ENCODE measurements at places on chromosomes 12 and 14.

DNA sequence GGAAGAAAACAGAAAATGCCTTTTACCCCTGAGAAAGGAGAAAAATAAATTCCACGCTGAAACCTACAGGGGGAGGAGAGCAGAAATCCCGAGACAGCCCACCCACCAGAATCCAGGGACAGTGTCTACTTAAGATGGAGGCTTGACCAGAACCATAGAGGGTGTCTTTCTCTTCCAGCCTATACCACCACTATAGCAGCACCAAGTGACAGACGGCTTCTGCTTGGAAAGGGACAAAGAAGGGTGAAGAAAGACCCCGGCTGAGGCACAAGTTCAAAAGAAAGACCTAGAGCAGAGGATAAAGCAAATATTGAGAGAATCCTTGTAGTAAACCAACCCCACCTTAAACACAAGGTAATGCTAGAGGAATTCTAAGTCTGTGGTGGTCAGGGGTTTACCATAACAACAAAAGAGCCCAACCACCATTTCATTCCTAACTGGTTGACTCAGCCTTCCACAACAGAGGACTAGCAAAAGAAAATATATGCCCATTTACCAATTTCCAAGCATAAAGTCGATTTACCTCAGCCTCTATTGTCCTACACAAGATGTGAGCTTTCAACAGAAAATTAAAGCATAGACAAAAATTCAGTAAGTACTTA, 105.3 kb upstream of the FOXG1 start:
- DNase-seq, result no peak

- no peak for DNase-seq
Measured at GRCh38 chr14:102993523-102993922, 63.8 kb downstream of the CDC42BPB start.

- DNase-seq, result no peak
Measured at GRCh38 chr14:96091941-96092411, 52.8 kb downstream of the C14orf132 start.

DNA sequence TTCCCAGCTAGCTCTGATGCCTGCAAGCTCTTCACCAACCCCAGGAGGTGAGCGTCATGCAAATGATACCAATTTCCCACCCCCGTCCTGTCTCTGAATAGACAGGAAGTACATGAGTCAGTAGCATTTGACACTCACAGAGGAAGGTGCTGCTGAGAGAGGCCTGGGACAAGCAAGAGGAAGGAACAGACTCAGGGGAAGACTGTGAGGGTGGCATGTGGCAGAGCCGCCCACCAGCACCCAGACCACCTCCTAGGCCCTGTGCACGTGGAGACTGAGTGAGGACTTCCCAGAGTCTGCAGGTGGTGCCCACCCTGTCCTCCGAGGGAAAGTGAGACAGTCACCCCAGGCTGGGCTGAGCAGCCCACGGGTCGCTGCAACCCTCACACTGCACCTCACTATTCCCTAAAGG, 199.5 kb upstream of the SFSWAP start:
- no peak for DNase-seq

DNA sequence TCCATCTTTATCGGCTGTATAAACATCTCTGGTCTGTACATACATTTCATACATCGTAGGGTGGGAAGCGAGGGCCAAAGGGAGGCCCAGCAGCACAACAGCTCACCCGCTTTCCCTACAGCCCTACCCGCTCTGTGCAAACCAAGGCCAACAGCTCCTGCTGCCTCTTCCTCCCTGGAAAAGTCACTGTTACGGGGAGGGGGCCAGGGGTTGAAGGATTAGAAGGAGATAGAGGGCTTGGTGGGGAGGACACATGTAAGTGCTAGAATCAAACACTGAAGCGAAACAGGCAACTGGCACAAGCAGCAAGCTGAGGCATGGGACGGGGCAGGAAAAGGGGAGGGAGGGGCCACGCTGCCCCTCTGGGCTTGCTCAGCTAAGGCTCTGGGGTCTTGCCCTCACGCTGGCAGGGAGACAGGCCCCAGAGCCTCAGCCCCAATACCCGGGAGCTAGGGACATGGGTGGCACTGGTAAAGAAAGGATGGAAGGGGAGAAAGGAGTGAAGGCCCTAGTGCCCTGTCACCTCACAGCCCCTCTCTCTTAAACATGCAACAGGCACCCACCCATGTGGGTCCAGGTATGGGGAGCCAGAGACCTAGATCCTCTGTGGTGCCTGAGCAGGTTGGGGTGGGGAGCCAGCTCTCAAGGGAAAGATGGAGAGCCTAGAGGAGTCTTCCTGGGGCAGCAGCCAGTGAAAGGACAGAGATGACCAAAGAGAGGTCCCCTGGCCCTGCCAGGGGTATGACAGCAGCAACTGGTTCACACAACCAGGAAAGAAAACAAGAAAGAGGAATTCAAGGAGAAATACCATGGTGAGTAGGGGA, 14.4 kb downstream of the SPRYD3 start:
- no peak for DNase-seq

- DNase-seq, result no peak
Measured at GRCh38 chr14:26589925-26590324, 7.9 kb downstream of the NOVA1 start.

DNA sequence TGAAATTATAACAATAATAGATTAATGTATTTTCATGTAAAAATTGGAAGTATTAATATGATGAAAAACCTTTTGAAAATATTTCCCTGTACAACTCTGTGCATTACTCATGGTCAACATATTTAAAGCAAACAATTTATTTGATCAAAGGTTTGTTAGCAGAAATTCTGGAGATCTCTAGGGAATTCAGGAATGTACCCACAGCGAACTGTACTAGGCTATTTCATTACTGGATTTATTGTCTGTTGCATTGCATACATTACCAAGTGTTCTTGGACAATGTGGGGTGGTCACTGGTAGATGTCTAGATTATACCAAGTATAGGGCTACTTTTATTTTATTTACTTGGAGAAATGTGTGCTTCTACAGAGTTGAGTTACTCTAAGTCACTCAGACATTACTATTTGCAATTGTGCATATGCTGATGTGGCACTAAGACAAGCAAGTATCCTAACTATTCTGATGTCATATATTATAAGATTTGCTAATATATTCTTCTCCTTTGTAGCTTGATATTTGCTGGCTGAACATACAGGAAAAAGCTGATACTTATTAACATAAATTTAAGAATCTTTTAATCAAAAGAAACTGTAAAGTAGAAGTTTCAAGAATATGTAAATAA, 323.3 kb downstream of the CCER1 start:
- no peak for DNase-seq

- DNase-seq, result no peak
Measured at GRCh38 chr14:52355526-52355925, 41.4 kb downstream of the PTGER2 start.

GRCh38 chr12:43233861-43234260, 318.1 kb downstream of the ADAMTS20 start:
- no peak for DNase-seq

- no peak for DNase-seq
Measured at GRCh38 chr14:92407410-92407809, 84.4 kb downstream of the SLC24A4 start.

GRCh38 chr12:51822956-51823355, 25.6 kb downstream of the FIGNL2 start:
- DNase-seq, result no peak

GRCh38 chr14:64504897-64505794, 576 bp downstream of the ZBTB1 start:
- DNase-seq, result peak; percentile 45

DNA sequence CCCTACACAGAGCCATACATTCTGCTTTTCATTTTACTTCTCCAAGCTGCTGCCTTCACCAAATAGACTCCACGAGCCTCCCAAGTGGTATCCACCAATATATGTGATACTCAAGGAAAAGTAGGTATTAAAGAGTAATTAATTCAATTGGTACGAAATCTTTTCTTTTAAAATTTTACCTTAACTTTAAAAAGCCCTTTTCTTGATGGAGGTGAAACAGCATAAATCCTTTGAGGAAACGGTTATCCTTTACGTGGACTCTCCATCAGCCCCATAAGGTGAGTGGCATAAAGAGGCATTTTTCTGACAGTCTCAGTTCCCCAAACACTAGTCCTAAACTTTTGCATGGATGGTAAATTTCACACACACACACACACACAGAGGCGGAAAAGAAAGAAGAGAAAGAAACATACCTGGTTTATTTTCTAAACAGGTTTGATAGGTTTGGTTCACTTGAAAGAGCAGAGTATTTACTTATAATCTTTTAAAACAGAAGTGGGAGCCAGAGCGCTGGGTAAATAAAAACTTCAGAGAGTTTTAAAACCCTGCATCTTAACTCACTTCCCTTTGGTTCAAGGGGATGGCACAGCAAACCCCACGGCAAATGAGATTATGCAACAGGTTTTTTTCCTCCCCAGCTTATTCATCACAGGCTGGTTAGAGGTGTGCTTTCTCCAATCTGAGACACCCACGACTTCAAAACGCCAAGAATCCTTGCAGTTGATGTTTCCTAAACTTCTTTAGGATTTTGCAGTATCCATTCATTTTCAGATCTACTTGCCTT, 1.9 kb downstream of the DUSP16 start:
- peak; percentile 19 for DNase-seq

GRCh38 chr12:76216585-76217472, 131.4 kb downstream of the BBS10 start:
- no peak for DNase-seq

DNA sequence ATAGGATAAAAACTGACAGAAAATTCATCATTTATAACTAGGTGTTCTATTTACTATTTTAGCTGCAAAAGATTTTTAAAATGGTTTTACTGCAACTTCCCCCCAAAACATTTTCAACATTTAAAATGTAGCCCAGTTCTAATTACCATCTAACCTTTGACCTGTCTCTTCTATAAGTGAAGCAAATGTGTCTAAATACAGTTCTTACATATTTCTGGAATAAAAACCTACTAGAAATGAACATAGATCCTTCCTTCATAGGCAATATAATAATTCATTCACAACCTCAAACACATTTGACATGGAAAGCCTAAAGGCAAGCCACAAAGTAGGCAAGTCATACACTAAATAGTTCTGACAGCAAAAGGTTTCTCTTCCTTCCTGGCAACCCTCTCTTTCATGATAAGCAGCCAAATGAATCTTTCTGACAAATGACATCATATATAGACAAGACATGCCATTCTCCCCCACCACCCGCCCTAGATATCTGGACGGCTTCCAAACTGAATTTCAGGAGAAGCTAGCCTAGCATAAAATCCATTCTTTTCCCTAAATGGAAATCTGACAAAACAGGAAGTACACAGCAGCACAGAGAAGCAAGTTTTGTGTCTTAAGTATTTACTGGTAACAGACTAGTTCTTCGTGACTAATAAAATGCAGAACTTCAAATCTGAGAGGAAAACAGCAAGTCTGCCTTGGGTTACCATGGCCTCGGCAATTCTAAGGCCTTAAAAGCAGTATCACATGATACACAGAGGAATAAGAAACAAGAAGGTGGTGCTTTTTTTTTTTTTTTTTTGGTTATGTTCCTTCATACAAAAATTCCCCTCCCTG, 17.2 kb upstream of the ARID4A start:
- peak; percentile 88 for DNase-seq
